Central memory CD8-positive, alpha-beta T cell (primary cell): ENCODE measurements at places on chromosomes 12 and 14.
A peak's percentile ranks its signal among the peaks of the same experiment; 100 is the strongest.

- H3K27me3 ChIP-seq: no peaks in the 10 kb centered on the region
- peaks cover 3% of the 10 kb centered on the region for H3K36me3 ChIP-seq
- no peak for DNase-seq
- peaks cover 21% of the 10 kb centered on the region for H3K4me1 ChIP-seq
- peak overlapping the region; percentile 11 for H3K27ac ChIP-seq
These were observed 21.7 kb upstream of the LRTM2 start for GRCh38 chr12:1798641-1799020.

DNA sequence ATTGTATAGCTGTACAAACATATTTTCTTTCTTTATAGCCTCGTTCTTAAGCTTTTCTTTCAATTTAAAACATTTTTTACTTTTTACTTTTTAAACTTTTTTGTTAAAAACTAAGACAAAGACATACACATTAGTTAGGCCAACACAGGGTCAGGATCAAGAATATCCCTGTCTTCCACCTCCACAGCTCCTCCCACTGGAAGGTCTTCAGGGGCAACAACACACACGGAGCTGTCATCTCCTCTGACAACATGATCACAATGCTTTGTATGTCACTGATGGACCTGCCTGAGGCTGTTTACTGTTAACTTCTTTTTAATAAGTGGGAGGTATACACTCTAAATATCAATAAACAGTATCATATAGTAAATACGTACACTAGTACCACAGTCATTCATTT lies 191.3 kb downstream of the SYT10 start:
- H3K36me3 ChIP-seq: no peaks in the 10 kb centered on the region
- H3K4me1 ChIP-seq: no peaks in the 10 kb centered on the region
- H3K27ac ChIP-seq: no peak overlapping the region
- no peak overlapping the region for H3K4me3 ChIP-seq
- H3K27me3 ChIP-seq: no peaks in the 10 kb centered on the region

DNA sequence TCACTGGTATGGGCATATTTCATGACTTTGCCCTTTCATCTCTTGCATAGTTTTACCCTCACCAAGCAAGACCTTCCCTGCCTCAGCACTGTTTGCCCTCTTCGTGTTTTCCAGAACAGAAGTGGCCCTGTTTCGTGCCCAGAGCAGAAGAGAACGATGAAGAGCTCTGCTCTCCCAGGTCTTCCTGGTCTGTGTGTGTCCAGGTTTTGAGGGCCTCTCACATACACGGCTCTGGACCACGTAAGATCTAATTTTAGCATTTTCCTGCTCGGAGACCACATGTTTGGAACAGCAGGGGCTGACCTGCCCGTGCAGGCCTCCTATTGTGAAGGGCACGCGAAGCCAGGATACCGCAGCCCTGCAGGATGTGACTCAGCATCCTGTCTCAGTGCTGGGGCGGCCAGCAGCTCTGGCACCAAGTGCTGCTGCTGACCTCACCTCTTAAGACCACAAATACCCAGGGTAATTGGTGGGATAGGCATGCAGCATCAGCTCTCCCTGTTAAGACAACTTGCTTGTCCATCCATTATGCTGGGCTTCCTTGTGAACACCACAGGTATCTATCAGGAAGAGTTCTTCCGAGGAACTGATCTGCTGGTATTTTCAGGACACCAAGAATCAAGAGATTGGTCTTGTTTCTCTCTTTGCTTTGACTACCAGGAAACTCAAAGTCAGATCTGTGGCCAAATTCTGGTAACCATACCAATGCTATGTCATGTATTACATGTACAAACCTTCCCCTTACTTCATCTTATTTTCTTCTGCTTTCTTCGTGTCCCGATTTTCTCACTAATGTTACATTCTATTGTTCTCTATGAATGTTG lies 19.0 kb downstream of the SSH1 start:
- H3K27me3 ChIP-seq: no peaks in the 10 kb centered on the region
- H3K27ac ChIP-seq: peak overlapping the region; percentile 99
- peaks cover 2% of the 10 kb centered on the region for H3K36me3 ChIP-seq
- peak overlapping the region; percentile 76 for H3K4me3 ChIP-seq
- H3K4me1 ChIP-seq: peaks cover 51% of the 10 kb centered on the region
- peak; percentile 44 for DNase-seq

GRCh38 chr14:94593376-94593748 lies 12.1 kb downstream of the SERPINA5 start:
- H3K36me3 ChIP-seq: peaks cover 2% of the 10 kb centered on the region
- peaks cover 31% of the 10 kb centered on the region for H3K27me3 ChIP-seq
- H3K4me1 ChIP-seq: no peaks in the 10 kb centered on the region
- no peak overlapping the region for H3K27ac ChIP-seq

- H3K27ac ChIP-seq: peak overlapping the region; percentile 11
- DNase-seq: no peak
- no peaks in the 10 kb centered on the region for H3K27me3 ChIP-seq
These were observed 982.0 kb downstream of the VRK1 start for GRCh38 chr14:97779140-97779539.

DNA sequence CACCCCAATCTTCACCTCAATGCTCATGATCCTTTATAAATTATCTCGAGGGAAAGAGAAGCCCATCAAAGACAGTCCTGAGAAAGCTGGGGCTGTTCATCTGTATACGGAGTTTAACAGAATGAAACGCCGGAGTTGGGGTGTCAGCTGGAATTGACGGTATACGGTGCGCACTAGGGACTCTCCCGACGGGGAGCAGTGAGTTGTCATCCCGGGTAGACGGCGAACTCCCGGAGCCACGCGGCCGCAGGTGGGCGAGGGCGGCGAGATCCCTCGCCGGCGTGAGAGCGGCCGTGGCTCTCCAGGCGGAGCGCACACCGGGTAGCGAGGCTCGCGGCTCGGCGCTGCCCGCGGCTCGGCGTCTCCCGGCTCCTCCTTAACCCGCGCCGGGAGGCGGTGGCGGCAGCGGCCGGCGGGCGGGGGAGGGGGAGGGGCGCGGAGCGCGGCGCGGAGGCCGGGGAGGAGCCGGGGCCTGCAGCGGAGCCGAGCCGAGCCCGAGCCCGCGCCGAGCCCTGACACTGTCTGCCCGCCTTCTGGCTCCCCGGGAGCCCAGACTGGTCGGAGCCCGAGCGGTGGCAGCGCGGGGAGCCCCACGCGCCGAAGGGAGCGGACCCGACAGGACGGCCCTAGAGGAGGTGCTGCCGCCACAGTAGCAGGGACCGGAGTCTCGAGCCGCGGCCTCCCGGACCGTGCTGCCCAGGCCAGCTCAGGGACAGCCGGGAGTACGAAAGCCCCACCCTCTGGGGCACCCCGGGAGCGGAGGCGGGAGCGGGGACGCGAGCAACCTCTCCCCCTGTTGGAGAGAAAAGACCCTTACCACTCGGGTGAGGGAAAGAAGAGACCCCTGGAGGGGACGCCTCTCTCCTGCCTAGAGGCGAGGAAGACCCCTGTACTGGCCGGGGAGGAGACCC lies at the start of gene FOXJ2:
FOXJ2 (plus strand) TSS at position 475 of the 911 bp plus-strand sequence. CDS start 7,117 bp downstream, outside the sequence.
- peak within 1 kb of the TSS; percentile 88 for H3K4me3 ChIP-seq
- H3K36me3 ChIP-seq: peaks cover 8% of the 10 kb centered on the region
- peak; percentile 54 for DNase-seq
- peak within 1 kb of the TSS; percentile 90 for H3K27ac ChIP-seq

GRCh38 chr14:23929822-23930294 lies 23.7 kb upstream of the DHRS4 start:
- H3K27ac ChIP-seq: no peak overlapping the region
- H3K4me1 ChIP-seq: no peaks in the 10 kb centered on the region
- no peaks in the 10 kb centered on the region for H3K36me3 ChIP-seq
- peaks cover 10% of the 10 kb centered on the region for H3K27me3 ChIP-seq
- DNase-seq: peak; percentile 68

DNA sequence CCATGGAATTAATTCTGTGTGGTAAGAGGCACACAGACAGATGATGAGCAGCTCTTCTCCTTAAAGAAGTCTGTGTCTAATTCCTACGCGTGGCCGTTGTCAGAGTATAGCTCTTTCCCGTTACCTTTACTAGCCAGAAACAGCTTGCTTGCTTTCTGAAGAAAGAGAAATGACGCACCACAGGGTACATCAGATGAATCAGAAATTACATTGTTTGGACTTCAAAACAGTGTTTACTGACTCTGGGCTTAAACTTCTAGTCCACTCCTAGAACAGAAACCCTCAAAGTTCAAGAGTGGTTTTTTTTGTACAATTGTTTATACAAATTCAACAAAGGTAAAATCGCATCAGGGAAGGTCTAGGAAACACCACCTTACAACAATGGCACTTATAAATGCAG lies 29.0 kb downstream of the RNF34 start:
- no peak overlapping the region for H3K4me3 ChIP-seq
- H3K36me3 ChIP-seq: peaks cover 88% of the 10 kb centered on the region
- peaks cover 5% of the 10 kb centered on the region for H3K4me1 ChIP-seq
- H3K27ac ChIP-seq: no peak overlapping the region
- no peaks in the 10 kb centered on the region for H3K27me3 ChIP-seq

- H3K4me1 ChIP-seq: no peaks in the 10 kb centered on the region
- peaks cover 57% of the 10 kb centered on the region for H3K27me3 ChIP-seq
- DNase-seq: no peak
- no peaks in the 10 kb centered on the region for H3K36me3 ChIP-seq
- H3K27ac ChIP-seq: no peak overlapping the region
These were observed 79.7 kb upstream of the DIO3 start for GRCh38 chr14:101481557-101481956.

DNA sequence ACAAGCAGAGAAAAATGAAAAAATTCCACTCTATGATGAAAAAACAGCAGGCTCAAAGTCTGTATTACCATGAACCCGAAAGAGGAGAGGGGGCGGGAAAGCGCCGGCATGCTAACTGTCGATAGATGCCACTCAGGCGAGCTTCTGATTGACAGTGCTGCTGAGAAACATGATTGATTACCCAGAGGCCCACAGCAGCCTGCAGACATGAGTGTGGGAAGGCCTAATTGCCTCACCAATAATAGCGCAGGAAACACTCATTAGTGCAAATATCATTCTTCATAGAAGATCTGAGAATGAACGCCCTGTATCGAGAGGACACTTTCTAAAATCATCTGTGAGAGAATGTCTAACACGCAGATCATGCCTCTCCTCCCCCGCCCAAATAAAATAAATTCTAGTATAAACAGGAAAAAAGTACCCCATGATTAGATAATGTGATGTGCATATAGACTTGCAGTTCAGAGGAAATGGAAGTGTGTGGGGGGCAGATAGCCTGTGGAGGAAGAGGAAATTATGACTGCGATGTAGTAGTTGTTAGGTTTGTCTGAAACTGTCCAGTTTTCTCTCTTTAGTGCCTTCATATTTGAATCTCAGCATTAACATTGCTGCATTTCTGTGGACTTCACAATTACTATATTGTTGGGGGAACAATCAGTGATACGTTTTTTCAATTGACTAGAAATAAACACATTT lies 15.6 kb downstream of the TPH2 start:
- H3K36me3 ChIP-seq: no peaks in the 10 kb centered on the region
- DNase-seq: no peak
- no peak overlapping the region for H3K4me3 ChIP-seq
- H3K27ac ChIP-seq: no peak overlapping the region
- peaks cover 39% of the 10 kb centered on the region for H3K27me3 ChIP-seq
- no peaks in the 10 kb centered on the region for H3K4me1 ChIP-seq

DNA sequence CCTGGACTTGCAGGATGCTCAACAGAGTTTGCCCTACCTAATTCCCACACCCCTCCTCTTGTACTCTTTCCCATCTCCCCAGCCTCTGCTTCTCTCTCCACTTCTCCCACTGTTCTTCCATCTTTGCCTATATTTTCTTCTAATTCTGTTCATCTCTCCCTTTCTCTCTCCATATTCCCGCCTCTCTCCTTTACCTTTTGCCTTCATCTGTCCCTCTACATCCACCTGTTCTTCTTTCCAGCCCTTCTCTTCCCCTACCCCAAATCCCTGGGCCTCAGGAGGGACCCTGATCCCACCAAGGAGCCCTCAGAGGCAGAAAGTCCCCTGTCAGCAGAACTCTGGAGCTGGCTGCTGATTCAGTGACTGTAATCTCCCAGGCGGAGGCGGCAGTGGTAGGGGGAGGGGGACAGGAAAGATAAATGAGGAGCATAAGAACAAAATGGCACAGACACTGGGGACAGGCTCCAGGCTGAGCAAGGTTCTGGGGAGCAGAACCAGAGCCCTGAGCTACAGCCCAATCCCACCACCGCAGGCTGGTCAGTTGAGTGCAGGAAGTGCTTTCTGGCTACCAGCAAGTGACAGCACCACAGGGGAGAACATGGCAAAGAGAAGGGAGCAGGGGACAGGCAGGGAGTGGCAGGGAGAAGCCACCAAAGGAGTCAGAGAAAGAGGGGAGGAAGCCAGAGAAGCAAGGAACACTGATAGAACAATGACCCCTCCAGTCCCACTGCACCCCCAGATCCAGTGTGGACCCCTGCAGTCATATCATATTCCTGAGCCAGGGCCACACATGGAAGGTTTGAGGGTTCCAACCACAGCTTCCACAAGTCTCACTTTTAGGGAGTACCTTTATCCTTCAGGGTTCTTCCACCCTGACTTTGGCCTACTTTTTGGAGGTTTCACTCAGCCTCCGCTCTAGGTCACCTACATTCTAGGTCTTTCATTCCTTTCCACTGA lies 27.0 kb downstream of the SMUG1 start:
- no peak for DNase-seq
- no peak overlapping the region for H3K4me3 ChIP-seq
- no peaks in the 10 kb centered on the region for H3K4me1 ChIP-seq

DNA sequence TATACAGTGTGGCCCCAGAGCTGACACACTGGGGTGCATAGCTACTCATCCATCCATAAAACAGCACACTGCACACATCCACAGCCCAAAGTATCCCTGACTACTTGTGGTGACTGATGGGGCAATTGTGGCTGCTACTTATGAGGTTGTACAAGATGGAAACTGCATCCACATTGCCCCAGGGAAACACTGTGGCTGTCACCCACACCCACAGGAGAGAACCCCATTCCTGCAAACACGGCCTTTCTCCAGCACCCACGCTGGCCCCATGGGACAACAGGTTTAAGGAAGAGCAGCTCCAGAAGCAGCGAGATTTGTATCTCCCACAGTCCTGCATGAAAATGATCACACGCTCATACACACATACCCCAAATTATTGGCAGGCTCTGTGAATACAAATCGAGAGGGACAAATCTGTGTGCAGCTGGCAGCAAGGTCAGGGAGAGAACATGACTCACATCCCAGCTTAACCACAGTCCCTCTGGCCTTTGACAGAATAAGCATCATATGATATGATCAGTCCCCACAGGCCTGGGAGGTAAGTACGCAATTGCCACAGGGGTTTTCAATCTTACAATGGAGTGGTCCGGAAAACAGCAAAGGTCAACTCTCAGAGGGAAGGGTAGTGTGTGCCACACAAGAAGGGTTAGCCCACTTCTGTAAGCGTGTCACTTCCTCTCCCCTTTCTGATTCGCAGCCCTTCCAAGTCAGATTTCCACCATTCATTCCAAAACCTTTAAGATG lies 61.9 kb downstream of the ESR2 start:
- H3K36me3 ChIP-seq: peaks cover 45% of the 10 kb centered on the region
- no peak overlapping the region for H3K27ac ChIP-seq
- H3K4me3 ChIP-seq: no peak overlapping the region
- peaks cover 18% of the 10 kb centered on the region for H3K4me1 ChIP-seq
- no peaks in the 10 kb centered on the region for H3K27me3 ChIP-seq
